ENCODE measurements at places on chromosomes 3 and 15.

DNA sequence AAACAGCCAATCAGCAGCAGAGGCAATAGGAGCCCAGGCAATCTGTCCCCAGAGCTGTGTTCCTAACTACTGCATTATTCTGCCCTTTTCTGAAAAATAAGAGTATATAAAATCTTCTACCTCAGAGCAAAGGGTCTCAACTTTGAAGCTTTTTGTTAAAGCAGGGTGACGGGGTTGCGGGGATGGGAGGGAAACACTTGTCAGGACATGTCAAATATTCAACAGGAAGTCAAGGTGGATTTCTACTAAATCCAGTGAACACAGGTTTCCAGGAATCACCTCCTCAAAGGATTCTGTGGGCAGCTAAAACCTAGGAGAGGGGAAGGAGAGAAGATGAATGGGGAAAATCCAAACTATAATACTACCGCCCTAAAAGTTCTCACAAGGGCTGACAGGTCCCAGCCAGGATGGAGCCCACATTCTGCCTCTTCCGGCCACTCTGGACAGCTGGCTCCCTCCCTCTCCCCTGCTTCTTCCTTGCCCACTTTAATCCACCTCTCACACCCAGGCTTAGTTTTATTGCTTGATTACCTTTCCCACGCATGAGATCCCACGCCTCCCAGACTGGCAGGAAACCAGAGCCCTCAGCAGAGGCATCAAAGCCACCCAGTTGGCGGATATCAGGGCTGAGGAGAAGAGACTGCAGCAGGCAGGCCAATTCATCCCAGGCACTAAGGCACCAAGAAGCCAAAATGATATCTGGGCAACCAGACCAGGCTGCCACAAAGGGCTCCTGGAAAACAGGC lies 77.2 kb downstream of the OSBPL10 start:
- DNase-seq: no peak

- DNase-seq: peak; percentile 54
These were observed 10.6 kb downstream of the CISH start for GRCh38 chr3:50600841-50601591.

DNA sequence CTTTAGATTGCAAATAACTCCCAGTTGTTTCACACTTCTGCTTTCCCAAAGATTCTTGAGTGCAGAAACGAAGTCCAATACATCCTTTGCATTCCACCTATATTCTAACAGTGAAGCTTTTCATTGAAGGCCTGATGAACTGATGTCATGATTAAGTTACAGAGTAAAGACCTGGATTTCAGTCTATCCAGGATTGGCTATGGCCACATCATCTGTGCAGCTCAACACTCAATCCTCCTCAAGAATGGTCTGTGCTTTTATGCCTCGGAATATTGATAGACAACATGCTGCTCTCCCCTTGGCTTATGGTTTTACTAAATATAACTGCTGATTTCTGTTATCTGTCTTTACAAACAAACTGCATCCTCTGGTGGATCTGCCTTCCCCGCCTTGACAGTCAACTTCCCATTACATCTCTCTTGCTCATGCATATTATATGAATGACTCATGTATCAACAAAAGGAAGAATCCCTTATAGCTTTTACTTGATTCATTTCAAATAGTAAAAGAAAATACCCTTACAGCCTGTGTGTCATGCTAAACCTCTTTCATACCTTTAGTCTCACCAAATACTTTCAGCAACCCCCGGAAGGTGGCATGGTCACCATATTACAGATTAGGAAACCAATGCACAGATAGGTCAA lies 59.5 kb downstream of the SCN11A start:
- no peak for DNase-seq

DNA sequence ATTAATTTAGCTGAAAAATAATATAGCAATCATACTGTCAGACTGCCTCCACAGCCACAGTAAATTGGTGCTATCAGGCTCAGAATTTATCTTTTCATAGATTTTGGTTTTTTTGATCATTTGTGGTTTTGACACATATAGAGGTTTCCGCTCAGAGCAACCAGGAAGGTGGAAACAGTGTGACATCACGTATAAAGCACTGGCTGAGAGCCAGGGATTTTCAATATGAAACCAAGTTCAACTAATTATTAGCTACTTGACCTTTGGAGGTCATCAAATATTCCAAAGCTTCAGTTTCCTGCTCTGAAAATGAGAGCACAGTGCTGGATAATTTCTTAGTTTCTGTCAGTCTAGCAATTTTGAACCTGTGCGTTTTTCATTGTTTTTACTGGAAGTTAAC lies 433.8 kb upstream of the SUCLG2 start:
- DNase-seq: no peak

DNA sequence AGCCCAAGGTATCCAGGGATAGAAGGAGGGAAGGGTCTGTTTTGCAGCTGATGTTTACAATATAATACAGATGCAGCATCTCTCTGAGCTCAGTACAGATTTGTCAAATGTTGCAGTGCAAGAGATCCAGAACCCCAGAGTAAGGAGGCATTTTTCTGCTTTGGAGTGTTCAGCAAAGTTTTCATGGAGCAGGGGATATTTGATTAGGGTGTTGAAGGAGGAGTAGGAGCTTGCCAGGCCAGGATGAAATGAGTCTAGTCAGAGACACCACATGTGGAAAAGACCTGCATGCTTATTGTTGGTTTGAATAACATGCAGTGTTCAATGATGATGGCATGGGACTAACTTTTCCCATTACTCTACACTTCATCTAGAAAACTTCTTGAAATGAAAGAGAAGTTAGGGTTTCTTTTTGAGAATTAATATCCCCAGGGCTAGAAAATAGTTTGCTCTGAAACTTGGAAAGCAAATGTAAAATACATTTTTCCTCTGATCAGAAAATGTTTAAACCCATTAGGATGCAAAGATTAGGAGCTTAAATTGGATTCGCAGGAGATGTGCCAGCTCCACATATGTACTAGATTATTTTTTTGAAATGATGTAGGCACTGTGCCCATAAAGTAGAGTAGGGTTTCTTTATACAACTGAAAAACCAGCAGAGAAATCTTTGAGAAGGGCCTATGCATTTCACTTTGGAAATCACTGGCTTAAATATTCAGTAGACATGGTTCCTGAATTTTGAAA lies 243.8 kb downstream of the CACNA2D3 start:
- no peak for DNase-seq

- no peak for DNase-seq
These were observed 21.4 kb downstream of the KPNA1 start for GRCh38 chr3:122493296-122493695.

DNA sequence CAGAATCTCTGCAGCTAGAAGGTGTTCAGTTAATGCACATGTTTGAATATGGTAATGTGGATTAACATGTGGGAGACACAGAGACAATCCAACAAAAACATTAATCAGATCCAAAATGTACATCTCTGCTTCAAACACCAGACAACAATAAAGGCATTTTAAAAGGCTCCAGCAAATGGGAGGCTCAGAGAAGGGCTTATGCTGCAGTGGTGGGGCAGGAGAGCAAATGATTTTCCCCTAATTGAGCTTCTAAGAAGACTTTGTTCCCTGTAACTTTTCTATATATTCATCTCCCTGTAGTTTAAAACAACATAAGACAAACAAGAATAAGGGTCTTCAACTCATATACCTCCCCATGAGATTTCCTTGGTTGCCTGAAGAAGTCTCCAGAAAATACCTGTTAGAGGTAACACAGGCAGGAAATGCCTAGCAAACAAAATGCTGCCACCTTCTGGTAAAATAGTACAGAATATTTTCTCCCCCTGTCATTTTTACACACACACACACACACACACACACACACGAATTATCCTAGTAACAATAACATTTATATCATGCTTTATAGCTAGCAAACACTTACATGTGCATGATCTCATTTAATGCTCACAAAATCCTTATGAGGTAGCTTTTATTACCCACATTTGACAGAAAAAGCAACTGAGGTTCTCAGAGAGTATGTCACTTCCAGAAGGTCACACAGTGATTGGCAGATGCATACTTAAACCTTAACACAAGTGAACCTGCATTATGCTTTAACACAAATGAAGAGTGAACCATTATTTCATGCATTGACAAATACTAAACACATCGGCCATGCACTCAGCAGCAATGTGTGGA lies 123.4 kb upstream of the MB21D2 start:
- peak; percentile 59 for DNase-seq

DNA sequence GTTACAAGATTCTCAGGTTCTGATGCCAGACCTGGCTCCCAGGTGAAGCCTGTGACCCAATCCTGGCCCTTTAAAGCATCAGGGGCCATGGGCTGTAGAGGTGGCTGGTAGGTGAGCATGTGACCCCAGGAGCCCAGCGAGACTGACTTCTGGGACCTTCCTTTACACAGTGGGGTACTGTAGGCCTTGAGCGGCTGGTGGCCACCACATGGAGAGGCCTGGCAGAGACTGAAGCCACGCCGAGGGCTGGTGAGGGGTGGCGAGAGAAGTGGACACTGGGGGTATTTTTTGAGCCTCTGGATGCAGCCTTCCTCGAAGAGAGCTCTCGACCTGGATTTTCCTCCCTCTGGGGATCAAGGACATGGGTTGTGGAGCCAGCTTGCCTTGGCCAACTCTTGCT lies 71.2 kb upstream of the ITGA11 start:
- DNase-seq: no peak
